ENCODE measurements at places on chromosomes 11 and 22.
A peak's percentile ranks its signal among the peaks of the same experiment; 100 is the strongest.

DNA sequence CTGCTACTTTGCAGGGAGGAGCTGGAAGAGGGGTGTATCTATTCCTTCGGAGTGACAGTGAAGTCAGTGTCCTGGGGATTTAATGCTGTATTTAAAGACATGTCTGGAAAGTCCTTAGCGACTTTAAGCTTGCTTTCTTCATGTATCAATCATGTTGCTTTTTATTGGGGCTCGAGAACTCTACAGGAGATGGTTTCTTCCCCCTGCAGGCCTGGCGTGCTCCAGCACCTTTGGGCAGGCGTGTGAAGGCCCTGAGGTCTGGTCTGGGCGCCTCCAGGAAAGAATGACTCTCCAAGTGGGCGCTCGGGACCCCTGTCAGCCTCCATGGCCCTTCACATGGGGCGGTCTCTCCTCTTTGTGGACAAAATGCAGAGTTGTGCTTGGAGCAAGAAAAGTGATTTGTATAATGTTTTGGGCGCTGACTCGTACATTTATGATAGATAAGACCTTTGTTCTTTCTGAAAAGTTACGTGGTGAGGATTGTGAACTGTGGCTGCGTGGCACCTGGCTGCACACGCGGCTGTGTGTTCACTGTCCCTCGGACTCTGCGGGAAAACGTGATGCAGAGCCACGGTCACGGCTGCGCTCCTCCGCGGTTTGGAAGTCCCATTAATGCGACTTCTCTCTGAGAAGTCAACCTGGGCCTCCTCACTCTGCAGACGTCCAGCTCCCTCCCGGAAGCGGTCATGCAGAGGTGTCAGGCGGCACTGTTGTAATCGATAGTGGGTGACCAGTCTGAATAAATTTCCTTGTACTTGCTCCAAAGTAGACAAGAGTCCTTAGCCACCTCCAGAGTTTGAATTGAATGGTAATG, 282.5 kb downstream of the TBC1D22A start:
- DNase-seq, result no peak

GRCh38 chr11:128548649-128549255, 38.6 kb downstream of the ETS1 start:
- peak; percentile 72 for DNase-seq

GRCh38 chr11:107493117-107493516, 35.5 kb upstream of the CWF19L2 start:
- DNase-seq, result no peak

DNA sequence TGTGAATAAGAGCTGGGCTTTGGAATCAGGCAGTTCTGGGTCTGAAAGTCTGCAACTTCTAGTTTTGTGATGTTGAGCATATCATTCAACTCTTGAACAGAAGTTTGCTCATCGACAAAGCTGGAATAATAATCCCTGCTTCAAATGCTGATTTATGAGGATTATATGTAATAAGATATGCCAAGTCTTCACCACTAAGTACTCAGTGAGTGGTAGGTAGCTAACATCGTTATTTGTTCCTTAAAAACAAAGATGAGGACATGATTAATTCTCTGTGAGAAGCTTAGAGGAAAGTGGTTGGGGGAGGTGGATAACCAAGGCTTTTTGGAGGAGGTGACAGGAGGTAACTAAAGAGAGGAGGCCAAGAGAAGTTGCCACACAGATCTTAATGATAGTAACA, 96.5 kb downstream of the ME3 start:
- DNase-seq, result no peak

DNA sequence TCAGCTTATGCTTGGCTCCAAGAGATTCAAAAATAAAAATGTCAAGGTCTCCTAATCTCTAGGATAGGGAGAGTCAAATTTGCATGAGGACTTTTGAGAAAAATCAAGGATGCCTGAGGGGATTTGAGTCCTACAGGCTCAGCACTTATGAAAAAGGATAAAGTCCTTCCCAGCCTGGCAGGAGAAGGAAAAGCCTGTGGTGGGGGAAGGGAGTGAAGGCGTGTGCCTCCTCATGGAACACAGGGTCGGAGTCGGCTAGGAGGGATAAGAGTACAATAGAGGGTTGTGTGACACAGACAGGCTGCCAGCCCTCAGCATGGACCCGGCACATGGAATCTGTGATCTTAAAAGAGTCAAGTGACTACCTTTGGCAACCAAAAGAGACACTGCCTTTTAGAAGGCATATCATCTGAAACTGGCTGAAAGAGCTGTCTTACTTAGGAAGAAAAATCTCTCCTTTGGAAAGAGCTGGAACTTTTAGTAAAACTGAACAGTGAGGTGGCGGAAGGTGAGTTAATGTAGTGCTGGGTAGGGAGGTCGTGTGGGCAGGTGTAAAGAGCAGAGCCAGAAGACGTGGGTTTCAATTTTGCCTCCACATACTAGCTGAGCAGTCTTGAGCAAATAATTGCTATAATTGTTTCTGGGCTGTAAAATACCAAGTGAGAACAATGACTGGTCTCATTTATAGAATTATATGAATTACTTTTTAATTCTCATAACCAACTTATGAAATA, 58.8 kb upstream of the RDX start:
- no peak for DNase-seq

DNA sequence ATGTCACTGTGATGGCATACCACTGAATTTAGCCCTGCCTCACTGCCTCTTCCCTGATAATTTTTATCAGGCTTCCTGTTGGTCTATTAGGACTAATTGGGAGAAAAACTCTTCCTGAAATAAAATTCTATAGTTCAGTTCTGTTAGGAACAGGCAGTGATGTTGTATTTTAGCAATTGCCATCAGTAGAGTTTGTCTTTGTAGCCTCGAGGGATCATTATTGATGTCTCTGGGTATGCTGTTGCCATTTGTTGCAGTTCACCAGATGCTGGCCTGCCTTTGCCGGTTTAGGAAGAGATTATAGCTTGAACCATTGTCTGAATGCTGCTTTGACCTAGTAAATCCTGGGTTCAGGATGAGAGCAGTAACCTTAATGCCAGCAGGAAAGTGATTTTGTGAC, 41.0 kb downstream of the KDM2A start:
- no peak for DNase-seq

GRCh38 chr22:25120093-25120561, 79.5 kb upstream of the CRYBB3 start:
- DNase-seq, result no peak

- DNase-seq, result no peak
Observed at GRCh38 chr11:18235394-18236334, 938 bp downstream of the SAA4 start.

GRCh38 chr11:66718320-66718971, 10.6 kb downstream of the SPTBN2 start:
- no peak for DNase-seq

DNA sequence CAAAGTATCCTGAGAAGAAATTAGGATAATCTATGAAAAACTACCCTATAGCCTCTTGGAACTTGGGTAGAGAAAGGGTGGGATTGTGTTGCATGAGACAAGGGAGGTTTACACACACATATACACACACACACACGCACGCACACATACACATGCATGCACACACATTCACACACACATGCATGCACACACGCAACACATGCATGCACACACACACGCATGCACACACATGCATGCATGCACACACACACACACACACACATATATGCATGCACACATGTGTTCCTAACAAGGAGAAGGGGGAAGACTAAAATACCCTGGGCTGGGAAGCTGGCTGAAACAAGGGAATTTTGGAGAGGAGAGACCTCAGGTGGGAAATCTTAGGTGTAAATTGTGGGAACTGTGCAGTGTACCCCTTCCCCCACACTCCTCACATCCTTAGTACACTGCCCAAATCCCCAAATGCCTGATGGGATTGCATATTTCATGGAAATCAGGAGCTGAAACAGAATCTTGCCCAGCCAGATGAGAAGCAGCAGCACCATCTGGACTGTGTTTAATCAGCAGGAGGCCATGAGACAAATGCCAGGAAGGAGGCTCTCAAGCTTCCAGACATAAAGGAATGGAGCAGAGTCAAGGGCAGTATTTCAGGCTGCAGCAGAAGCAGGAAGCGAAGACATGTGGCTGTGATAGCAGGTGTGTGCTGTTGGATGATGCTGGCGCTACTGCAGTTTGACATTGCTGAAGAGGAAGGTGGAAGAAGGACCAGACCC, 14.6 kb upstream of the POLD3 start:
- no peak for DNase-seq

- peak; percentile 77 for DNase-seq
Observed at GRCh38 chr11:130601141-130601540, 152.7 kb downstream of the ADAMTS15 start.

GRCh38 chr22:37176464-37177061, 11.5 kb downstream of the C1QTNF6 start:
- DNase-seq, result peak; percentile 85

- no peak for DNase-seq
Observed at GRCh38 chr11:58864335-58864734, 19.8 kb upstream of the GLYATL2 start.

DNA sequence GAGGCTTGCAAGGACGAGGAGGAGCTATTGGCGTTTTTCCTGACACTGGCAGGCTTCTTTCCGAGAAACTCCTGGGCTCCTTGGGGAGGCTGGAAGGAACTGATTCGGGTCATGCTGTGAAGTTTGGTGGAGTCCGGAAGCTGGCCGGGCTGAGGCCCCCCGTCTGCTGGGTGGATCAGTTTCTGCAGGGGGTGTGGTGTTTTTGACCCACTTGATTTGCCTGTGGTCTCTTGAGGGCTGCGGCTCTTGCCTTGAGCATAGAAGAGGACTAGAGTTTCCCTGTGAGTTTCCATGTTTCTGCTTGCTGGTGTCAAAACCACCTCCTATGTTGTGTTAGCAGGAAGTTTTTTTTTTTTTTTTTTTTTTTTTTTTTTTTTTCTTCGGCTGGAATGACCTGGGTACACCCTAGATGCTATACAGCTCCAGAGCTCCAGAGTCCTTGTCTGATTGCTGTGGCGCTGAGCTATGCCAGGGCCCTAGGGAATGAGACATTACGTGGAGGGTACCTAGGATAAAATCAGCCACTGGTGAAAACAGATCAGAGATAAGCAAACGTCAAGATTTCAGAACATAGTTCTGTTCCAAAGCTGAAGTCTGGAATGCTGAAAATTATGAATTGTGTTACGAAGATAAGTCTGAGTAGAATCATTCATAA, 728 bp downstream of the TBC1D22A start:
- DNase-seq, result no peak
